ENCODE measurements at places on chromosomes 3 and 15.

DNA sequence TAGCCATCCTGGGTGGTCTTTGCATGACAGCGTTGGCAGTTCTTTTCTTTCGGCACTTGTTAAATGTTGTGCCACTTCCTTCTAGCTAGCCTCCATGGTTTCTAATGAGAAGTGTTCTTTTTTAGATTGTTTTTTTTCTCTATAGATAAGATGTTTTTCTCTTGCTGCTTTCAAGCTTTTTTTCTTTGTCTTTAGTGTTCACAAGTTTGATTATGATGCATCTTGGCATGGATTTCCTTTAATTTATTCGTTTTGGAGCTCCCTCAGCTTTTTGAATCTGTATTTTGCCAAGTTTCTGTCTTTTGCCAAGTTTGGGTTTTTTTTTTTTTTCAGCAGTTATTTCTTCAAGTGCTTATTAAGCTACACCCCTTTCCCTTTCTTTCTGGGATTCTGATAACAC is 53.1 kb downstream of the TM2D3 start:
- no peak for DNase-seq

DNA sequence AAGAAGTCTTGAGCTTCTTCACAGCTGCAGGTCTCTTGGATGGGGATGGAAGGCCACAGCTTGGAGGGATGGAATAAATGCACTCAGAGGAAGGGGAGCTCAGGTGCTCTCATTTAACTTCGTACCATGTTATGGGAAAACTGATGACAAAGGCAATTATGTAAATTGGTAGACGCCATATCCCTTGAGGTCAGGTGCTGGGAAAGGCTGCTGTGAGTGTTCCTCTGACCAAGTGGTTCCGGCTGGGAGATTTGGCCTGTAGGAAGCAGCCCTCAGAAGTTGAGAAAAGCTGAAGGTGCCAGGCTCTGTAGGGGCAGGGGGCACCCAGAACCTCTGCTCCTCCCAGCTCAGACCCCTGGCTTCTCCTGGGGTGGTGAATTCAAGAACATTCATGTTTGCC is 47.1 kb downstream of the FAH start:
- DNase-seq: no peak

DNA sequence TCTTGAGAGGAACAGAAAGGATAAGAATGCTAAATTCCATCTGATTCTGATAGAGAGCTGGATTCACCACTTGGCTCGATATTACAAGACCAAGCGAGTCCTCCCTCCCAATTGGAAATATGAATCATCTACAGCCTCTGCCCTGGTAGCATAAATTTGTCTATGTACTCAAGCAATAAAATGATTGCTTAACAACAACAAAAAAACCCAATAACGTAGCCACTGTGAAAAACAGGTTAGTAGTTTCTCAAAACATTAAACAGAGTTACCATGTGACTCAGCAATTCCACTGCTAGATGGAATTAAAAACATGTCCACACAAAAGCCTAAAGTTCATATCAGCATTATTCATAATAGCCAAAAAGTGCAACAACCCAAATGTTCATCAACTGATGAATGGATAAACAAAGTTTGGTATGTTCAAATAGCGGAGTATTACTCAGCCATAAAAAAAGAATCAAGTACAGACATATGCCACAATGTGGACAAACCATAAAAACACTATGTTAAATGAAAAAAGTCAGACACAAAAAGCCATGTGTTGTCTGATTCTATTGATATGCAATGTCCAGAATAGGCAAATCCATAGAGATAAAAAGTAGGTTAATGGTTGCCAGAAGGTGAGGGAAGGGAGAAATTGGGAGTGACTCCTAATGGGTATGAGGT is 16.8 kb downstream of the BCL2L10 start:
- peak; percentile 99 for DNase-seq

DNA sequence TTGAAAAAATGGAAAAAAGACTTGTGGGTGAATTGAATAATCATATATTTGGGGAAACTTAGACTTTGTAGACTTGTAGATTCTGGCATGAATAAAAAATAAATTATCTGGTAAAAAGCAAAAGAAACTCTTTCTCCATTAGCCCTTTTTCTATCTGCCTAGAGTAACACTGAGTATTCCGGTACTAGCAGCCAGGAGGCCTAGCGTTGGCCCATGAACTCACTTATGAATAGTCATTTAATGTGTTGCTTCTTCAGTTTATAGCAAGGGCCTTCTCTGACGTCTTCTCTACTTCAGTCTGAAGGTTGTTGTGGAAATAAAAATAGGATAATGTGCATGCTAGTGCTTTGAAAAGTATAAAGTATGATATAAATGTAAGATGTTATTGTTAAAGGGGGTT is 851.2 kb upstream of the NR2F2 start:
- no peak for DNase-seq

DNA sequence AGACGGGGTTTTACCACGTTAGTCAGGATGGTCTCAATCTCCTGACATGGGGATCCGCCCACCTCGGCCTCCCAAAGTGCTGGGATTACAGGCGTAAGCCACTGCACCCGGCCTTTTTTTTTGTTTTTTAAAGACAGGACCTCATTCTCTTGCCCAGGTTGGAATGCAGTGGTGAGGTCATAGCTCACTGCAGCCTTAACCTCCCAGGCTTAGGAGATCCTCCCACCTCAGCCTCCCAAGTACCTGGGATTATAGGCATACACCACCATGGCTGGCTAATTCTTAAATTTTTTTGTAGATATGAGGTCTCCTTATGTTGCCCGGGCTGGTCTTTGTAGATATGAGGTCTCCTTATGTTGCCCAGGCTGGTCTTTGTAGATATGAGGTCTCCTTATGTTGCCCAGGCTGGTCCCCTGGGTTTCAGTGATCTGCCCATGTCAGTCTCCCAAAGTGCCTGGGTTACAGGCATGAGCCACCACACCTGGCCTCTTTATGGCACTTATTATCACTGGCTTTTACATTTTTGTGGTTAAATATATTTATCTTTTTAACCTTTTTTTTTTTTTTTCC is 82.3 kb upstream of the RNU6-1 start:
- no peak for DNase-seq

GRCh38 chr3:170701696-170702678 is 116.1 kb upstream of the SLC7A14 start:
- DNase-seq: no peak

GRCh38 chr3:61627768-61628185 is 66.4 kb downstream of the PTPRG start:
- DNase-seq: peak; percentile 93

GRCh38 chr3:72744330-72744729 is 103.9 kb downstream of the SHQ1 start:
- DNase-seq: no peak

Measured in AG10803 (cell line).